ENCODE measurements at places on chromosomes 7 and 10.

DNA sequence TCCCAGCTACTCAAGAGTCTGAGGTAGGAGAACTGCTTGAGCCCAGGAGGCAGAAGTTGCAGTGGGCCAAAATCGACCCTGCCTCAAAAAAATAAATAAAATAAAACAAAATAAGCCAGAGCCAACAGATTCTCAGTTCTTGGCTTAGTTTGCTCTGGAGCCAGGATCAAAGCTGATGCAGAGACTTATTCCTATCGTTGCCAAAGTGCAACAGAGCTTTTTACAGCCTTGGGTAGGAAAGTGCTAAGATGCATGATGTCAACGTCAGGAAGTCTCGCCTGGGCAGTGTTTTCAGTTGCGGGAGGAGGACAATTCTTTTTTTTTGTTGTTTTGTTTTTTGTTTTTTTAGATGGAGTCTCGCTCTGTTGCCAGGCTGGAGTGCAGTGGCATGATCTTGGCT lies 43.8 kb upstream of the CYTH3 start:
- H3K4me3 ChIP-seq, result no peak overlapping the region
- H3K36me3 ChIP-seq, result no peaks in the 10 kb centered on the region
- H3K27me3 ChIP-seq, result no peaks in the 10 kb centered on the region
- DNase-seq, result no peak
- H3K27ac ChIP-seq, result no peak overlapping the region
- no peaks in the 10 kb centered on the region for H3K4me1 ChIP-seq

DNA sequence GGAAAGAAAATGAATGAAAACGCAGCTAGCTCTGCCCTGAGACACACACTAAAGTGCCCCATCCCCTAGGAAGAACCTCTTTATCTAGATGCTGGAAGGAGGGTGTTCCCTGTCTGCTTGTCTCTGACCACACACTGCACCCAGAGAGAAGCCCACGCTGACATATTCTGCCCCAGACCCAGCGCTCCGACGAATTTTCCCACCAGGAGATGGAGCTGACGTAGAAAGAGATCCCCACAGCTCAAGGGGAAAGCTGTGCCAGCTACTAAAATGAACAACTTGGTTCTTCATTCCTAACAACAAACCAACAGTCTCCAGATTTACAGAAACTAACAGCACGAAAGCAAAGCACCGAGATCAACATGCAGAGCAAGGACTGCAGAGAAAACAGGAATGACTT lies 73.3 kb downstream of the KIAA1549 start:
- H3K4me1 ChIP-seq, result peaks cover 21% of the 10 kb centered on the region
- H3K4me3 ChIP-seq, result no peak overlapping the region
- H3K27me3 ChIP-seq, result peaks cover 45% of the 10 kb centered on the region
- H3K36me3 ChIP-seq, result no peaks in the 10 kb centered on the region
- H3K27ac ChIP-seq, result no peak overlapping the region
- DNase-seq, result no peak

GRCh38 chr10:110147961-110148360 lies 59.4 kb upstream of the MXI1 start:
- H3K36me3 ChIP-seq, result peaks cover 2% of the 10 kb centered on the region
- no peak for DNase-seq
- no peak overlapping the region for H3K4me3 ChIP-seq
- H3K27ac ChIP-seq, result no peak overlapping the region
- peaks cover 17% of the 10 kb centered on the region for H3K4me1 ChIP-seq

DNA sequence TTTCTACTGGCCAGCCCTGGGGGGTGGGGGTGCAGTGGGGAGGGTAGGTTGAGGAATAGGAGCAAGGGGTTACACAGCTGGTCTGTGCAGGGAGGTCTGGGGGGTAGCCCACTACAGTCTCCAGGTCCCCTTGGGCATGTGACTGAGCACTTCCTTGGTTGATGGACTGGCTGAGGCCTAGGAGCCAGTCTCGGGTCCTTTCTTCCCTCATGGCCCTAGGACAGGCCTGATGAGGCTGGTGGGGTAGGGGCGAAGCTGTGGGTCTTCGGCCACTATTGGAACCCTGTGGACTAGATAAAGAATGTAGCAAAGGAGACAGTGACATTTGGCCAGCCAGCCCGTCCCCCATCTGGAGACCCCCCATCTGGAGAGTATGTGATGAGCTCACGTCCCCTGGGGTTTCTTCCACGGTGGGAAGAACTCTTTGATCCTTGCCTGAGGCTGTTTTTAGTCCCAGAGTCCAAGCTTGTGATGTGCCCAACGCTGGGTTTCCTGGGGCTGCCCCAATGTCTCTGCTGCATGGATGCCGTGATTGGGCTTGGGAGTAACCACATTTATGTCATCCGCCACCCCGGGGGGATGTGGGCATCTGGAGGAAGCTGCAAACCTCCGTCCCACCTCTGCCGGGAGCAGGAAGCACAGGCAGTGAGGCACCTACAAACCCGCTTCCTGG lies 20.7 kb downstream of the FAM241B start:
- peaks cover 19% of the 10 kb centered on the region for H3K4me1 ChIP-seq
- H3K27me3 ChIP-seq, result peaks cover 5% of the 10 kb centered on the region
- no peaks in the 10 kb centered on the region for H3K36me3 ChIP-seq
- H3K4me3 ChIP-seq, result peak overlapping the region; percentile 30
- H3K27ac ChIP-seq, result no peak overlapping the region

- DNase-seq, result no peak
- H3K27me3 ChIP-seq, result peaks cover 4% of the 10 kb centered on the region
- no peak overlapping the region for H3K4me3 ChIP-seq
- H3K4me1 ChIP-seq, result no peaks in the 10 kb centered on the region
- H3K36me3 ChIP-seq, result no peaks in the 10 kb centered on the region
- no peak overlapping the region for H3K27ac ChIP-seq
Observed at GRCh38 chr7:155883491-155884224, 71.4 kb upstream of the SHH start.

GRCh38 chr7:5743803-5744202 lies 37.7 kb downstream of the RNF216 start:
- no peaks in the 10 kb centered on the region for H3K4me1 ChIP-seq
- H3K27me3 ChIP-seq, result no peaks in the 10 kb centered on the region
- H3K4me3 ChIP-seq, result no peak overlapping the region
- H3K27ac ChIP-seq, result no peak overlapping the region
- H3K36me3 ChIP-seq, result peaks cover 34% of the 10 kb centered on the region

- H3K4me1 ChIP-seq, result no peaks in the 10 kb centered on the region
- no peak for DNase-seq
- no peak overlapping the region for H3K27ac ChIP-seq
- H3K36me3 ChIP-seq, result no peaks in the 10 kb centered on the region
- H3K4me3 ChIP-seq, result no peak overlapping the region
Observed at GRCh38 chr10:108490944-108491343, 1326.4 kb upstream of the SORCS1 start.

- no peak for DNase-seq
- peaks cover 19% of the 10 kb centered on the region for H3K36me3 ChIP-seq
Observed at GRCh38 chr7:39647816-39648215, 24.4 kb downstream of the RALA start.

DNA sequence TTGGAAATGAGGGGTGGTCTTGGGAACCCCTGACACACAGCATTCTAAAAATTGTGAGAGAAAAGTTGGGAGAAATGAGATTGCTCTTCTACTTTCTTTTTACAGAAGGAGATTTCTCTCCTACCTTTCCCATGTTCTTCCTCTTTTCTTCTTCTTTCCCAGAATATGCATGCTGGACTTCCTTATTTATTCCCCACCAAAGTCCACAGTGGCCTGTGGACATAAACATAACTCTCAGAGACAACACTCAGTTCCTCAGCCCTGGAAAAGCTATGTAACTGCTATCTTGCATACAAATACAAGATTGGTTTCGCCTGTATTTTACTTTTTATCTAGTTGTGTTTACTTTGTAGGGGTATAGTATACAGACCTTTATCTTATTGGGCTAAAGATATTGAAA lies 54.6 kb upstream of the C1GALT1 start:
- H3K4me3 ChIP-seq, result no peak overlapping the region
- DNase-seq, result no peak
- peaks cover 2% of the 10 kb centered on the region for H3K27me3 ChIP-seq

DNA sequence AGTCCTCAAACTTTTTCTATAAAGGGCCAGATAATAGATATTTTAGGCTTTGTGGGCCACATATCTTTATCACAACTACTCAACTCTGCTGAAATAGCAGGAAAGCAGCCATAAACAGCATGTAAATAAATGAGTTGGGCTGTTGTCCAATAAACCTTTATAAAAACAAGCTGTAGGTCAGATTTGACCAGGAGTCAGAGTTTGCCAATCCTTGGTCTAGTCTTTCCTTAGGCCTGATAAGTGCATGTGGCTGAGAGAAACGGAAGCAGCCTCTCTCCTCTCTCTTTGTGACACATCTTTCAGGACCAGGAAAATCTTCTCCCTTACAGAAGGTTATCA lies 724.5 kb downstream of the GRID1 start:
- H3K4me1 ChIP-seq, result no peaks in the 10 kb centered on the region
- H3K27ac ChIP-seq, result no peak overlapping the region
- no peak for DNase-seq
- H3K4me3 ChIP-seq, result no peak overlapping the region

GRCh38 chr7:70051726-70052125 lies 453.5 kb downstream of the AUTS2 start:
- no peak for DNase-seq
- no peak overlapping the region for H3K27ac ChIP-seq
- H3K36me3 ChIP-seq, result no peaks in the 10 kb centered on the region
- H3K4me1 ChIP-seq, result no peaks in the 10 kb centered on the region
- H3K27me3 ChIP-seq, result no peaks in the 10 kb centered on the region

DNA sequence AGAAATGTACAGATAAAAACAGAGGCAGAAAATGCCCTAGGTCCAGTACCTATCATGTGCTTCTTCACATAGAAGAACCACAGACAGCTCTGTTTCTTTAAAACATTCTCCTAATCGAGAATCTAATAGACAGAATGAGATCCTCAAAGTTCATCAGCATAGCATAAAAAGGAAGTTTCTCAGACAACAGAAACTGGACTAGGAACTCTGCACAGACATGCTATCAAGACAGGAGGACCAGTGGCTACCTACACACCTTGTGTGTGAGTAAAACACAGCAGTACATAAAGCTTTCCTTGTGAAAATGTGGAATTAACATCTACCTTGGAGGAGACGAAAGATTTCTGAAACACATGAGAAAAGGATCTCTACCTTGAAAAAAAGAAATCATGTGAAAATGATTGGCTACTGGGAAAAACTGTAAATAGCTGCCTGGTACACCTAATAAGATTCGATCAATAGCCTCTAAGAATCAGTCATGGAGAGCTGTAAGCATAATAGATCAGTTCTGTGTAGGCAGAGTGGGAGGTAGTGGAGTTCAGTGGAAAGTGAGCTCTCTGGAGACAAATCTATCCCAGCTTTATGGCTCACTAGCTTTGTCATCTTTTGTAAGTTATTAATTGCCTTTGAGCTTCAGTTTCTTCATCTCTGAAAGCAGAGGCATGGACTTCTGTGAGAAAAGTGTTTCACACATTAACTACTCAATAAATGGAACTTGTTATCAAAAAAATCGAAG lies 26.7 kb downstream of the ELAPOR2 start:
- no peak overlapping the region for H3K4me3 ChIP-seq
- DNase-seq, result no peak
- no peaks in the 10 kb centered on the region for H3K4me1 ChIP-seq
- no peak overlapping the region for H3K27ac ChIP-seq

DNA sequence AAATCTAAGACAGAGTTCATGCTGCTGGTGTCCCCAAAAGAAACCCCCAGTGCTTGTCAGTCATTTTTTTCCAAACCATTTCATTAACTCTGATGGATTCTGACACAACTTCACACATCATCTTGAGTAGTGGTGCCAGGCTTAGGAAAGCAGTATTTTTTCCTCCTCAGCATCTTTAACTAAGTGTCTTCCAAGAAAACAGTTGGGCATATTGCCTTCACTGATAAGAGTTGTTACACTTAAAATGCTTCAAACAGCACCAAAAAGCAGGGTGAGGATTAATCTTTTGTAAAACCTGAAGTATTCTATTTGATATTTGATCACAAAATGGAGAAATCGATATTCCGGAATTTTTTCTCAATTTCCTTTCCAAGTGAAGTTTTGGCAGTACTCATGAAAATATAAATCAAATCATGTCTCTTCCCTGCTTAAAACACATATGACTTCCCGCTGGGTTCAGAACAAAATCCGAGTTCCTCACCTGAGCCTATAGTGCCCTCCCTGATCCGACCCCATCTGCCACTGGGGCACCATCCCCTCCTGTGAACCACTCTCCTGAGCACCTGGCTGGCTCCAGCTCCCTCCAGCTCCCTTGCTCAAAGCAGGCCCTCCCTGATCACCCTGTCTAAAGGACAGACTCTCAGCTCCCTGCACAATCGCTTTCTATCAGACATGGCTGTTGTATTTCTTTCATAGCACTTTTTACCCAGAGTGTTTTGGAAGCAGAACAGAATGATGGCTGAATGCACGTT lies 61.6 kb downstream of the CYTH3 start:
- no peak overlapping the region for H3K27ac ChIP-seq
- H3K4me3 ChIP-seq, result no peak overlapping the region
- no peaks in the 10 kb centered on the region for H3K36me3 ChIP-seq
- H3K4me1 ChIP-seq, result no peaks in the 10 kb centered on the region

GRCh38 chr7:135251496-135252391 lies 18.1 kb downstream of the STRA8 start:
- no peaks in the 10 kb centered on the region for H3K36me3 ChIP-seq
- H3K4me1 ChIP-seq, result peaks cover 5% of the 10 kb centered on the region
- H3K4me3 ChIP-seq, result no peak overlapping the region
- H3K27me3 ChIP-seq, result no peaks in the 10 kb centered on the region
- no peak overlapping the region for H3K27ac ChIP-seq
- DNase-seq, result no peak

- no peak for DNase-seq
- H3K4me1 ChIP-seq, result peaks cover 10% of the 10 kb centered on the region
- H3K27ac ChIP-seq, result no peak overlapping the region
- no peak overlapping the region for H3K4me3 ChIP-seq
- H3K36me3 ChIP-seq, result no peaks in the 10 kb centered on the region
- H3K27me3 ChIP-seq, result peaks cover 26% of the 10 kb centered on the region
Observed at GRCh38 chr7:16980539-16980938, 98.8 kb upstream of the AGR3 start.

- no peak for DNase-seq
- no peak overlapping the region for H3K27ac ChIP-seq
- no peak overlapping the region for H3K4me3 ChIP-seq
- H3K36me3 ChIP-seq, result no peaks in the 10 kb centered on the region
Observed at GRCh38 chr7:88401009-88401623, 94.4 kb upstream of the STEAP4 start.

DNA sequence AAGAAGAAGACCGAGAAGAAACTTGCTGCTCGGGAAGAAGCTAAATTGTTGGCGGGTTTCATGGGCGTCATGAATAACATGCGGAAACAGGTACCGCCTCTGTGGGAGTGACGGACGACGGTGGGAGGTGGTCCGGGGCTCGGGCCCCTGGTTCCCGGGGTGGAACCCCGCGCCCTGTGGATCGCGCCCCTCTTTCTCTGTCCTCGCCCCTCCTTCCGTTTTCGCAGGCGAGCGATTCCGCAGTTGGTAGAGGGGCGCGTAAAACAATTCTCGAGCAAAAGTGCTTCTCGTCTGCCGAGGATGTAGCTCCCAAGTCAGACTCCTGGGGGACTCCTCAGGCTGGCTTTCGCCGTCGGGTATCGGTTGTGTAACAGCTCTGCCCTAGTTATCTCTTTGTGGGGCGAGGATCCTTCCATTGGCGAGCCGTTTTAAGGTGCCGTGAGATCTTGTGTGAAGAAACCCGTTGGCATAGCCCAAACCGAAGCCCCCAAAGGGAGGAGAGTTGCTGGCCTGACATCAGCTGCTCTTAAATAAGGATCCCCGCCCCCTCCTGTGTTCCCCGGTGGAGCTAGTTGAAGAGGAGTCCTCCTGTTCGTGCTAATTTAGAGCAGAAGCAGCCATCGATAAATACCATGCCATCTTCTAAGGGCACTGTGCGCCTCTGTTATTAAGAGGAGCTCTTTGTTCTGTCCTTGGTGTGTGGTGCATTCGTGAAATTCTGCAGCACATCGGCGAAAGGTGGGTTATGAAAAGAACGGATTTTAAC lies 655 bp downstream of the KLHL7 start:
- H3K4me1 ChIP-seq, result peaks cover 30% of the 10 kb centered on the region
- no peaks in the 10 kb centered on the region for H3K27me3 ChIP-seq
- H3K36me3 ChIP-seq, result peaks cover 5% of the 10 kb centered on the region
- H3K4me3 ChIP-seq, result peak overlapping the region; percentile 94

Measured in activated T-helper 1 cell treated with anti-CD3 and anti-CD28 coated beads, Interleukin-12 subunit alpha, Interleukin-12 subunit beta, Interleukin-2, Interleukin-4 antibody, amounts not matched to agents 30 ng/mL and 10 ng/mL and 1 ng/mL, durations not matched to agents 14 hours and 24 hours and 36 hours (primary cell).